NCI-H1417 treated with DMSO at 0.1 percent for 48 hours (cell line): ENCODE measurements at places on chromosomes 3 and 15.

DNA sequence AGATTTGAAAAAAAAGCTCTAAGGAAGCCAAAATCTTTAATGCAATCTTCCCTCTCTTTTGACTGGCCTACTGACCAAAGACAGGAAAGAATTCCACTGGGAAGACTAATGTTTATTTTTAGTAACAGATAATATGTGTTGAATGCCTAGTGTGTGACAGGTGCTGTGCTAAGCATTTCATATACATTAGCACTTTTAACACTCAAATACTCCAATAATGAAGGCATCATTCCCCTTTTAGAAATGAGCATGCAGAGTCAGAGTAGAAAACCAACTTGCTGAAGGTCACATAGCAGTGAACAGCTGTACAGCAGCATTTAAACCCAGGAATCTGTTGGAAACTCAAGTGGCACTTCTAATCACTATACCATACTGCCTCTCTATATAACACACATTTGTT lies 170.6 kb downstream of the MINAR1 start:
- no peak for DNase-seq

DNA sequence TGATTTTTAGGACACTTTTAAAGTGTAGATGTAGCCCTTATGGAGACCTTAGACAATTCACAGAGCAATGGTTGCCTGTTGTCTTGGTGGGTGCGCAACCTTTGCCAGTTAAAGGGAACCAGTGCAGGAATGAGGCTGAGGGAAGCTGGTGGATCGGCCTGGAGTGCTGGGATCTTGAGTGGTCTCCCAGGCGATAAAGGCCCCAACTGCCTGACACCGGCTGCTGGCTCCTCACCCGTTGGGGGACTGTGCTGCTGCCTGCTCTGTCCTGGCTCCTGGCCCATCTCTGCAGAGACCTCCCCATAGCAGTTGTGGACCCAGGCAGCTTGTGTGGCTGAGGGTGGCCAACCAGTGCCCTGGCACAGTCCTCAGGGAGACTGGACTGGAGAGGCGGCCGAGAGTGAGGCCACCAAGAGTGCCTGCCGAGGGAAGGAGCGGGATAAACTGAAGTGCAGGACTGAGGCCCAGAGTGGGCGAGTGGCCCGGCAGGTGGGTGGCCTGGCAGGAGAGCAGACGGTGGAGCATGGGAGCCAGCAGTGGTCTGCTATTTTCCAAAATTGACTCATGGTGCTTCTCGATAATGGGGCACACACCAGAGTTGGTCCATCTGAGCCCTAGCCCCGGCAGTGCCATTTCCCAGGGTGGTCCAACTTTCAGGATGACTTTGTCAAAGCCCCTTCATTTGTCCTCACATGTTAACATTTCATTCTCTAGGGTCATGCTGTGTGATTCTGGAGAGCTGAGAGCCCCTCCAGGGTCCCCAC lies 2.1 kb downstream of the ALDH1A3 start:
- DNase-seq: no peak

DNA sequence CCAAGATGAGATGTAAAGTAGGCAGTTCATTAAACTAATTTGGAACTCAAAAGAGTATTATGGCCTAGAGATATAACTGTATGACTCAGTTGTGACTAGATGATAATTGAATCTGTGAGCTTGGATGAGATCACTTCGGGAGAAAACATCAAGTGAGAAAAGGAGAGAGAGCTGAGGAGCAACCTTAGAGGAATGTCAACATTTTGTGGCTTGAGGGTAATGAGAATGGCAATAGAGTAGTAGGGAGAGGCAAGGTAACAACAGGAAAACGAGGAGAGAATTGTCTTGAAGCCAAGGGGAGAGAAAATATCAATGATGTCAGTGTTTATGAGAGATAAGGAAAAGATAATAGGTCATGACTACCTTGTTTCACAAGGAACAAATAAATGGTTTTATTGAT lies 580.2 kb downstream of the NLGN1 start:
- no peak for DNase-seq

DNA sequence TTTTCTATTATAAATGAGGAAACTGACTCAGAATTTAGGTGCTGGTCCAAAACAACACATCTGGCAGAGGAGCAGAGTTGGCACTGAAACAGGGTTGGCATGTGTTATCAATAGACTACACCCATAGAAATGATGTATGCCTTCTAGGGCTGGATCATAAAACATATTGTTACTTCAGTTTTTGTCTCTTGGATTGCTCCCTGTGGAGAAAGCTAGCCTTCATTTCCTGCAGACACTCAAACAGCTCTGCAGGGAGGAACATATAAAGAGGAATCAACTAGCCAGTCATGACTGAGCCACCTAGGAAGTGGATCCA lies 507 bp upstream of the MRPL3 start:
- DNase-seq: no peak

- DNase-seq: no peak
Measured at GRCh38 chr3:45426161-45426560, 37.8 kb downstream of the LARS2 start.

DNA sequence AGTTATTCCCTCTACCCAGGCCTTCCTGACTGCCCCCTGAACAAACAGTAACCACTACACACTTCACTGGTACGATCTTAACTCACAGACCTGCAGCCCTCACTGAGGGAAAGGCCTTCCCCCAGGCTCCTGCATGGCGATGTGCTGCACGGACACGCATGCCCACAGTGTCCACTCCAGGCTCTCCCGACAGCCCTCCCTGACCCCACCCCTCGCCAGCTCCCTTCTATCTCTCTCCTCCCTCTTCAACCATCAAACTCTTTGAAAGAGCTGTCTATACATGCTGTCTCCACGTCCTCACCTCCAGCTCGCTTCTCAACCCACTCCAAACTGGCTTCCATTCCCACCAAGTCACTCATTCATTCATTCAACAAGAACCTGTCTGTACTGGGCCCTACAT lies 3.9 kb downstream of the SCN5A start:
- DNase-seq: no peak

DNA sequence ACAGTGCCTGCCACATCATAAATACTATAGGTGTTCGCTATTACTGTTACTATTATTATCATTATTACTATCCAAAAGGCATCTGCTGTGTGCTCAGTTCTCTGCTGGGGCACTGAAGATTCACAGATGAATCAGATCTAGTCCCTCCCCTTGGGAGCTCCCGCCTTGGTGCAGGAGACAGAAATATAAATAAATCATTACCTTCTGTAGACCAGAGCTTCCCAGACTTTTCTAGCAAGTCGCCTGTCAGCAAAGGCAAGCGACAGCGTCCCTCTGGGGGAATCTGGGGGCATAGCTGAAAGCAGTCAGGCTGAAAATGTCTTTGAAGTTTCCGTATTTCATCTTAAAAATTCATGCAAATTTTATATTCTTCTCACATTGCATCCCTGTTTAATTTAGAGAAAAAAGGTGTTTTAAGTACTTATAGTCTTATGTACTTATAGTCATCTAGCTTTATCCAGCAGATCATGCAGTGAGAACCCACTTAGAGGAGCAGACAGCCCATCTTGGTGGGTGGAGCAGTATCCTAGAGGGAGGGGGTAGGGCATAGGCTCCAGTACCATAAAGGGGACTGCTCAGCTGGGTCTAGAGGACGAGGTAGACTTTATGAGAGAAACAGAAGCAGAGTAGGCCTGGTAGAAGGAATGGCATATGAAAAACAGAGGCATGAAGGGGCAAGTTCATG lies 10.4 kb upstream of the BRPF1 start:
- DNase-seq: no peak

DNA sequence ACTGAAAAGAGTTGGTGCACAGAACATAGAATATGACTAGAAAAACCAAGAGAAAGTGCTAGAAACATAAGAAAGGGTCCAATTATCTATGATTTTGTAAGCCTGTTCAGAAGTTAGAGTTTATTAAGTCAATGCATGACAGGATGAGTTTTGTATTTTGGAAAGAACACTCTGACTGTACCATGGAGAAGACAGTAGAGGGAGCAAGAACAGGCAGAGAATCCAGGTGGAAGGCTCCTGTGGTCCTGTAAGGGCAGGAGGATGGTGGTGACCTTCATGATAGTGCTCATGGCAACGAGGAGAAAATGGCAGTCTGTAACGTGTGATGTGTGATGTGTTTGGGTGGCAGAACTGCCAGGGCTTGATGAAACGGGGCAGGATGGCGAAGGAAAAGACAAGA lies 249.1 kb downstream of the CTNNB1 start:
- DNase-seq: no peak

GRCh38 chr15:91776104-91776503 lies 77.4 kb upstream of the SLCO3A1 start:
- no peak for DNase-seq

- no peak for DNase-seq
Measured at GRCh38 chr3:143362115-143362991, 242.8 kb downstream of the CHST2 start.

- no peak for DNase-seq
Measured at GRCh38 chr3:11290743-11291680, 18.8 kb downstream of the ATG7 start.

- no peak for DNase-seq
Measured at GRCh38 chr15:62119227-62119864, 45.7 kb downstream of the C2CD4B start.

GRCh38 chr3:17349093-17349492 lies 393.3 kb downstream of the TBC1D5 start:
- DNase-seq: no peak

GRCh38 chr3:41356775-41357174 lies 157.5 kb downstream of the CTNNB1 start:
- no peak for DNase-seq

DNA sequence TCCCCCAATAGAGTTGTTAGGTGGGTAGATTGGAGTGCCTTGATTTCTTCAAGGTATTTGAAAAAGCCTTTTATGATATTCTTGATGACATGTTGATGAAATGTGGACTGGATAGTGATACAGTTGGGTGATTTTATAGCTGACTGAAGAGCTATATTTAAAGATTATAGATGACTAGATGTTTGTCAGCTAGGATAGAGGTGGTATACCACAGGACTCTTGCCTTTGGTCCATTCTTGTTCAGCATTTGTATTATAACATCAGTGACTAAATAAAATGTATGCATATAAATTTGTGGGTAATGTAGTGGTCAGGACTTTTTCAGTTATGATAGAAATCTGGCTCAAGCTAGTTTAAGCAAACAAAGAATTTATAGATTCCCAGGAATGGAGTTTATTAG lies 143.9 kb downstream of the ZNF609 start:
- no peak for DNase-seq

DNA sequence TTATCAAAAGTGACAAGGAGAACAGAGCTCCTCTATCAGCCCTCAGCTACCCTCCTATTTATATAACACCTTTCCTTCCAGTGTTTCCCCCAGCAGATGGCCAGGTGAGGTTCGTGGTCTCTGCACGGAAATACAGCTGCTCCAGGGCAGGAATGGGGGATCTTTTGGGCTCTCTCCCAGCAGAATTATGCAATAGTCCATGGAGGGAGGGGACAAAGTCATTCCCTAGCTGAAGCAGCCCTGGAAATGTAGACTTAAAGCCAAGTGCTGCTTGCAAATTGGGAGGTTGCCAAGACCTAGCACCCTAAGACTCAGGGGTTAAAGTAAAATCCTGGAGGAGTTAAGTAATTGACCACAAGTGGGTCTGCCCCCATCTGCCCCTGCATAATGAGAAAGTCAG lies 256.3 kb downstream of the LRTM1 start:
- no peak for DNase-seq

DNA sequence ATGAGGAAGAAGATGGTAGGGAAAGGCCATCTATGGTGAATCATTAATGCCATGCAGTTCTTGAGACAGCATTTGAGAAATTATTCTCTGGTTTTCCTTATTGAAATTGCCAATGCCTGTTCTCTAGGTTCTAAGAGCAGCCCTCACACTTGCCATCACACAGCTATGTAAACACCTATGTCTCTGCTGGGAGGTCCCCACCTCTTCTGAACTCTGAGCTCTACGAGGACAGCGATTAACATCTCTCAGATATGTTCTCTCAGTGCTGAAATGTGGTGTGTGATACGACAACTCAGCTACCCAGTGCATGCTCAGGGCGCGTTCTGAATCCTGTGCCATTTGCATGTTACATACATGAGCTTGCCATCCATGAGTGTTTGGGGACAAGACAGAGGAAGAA lies 131.3 kb upstream of the CTDSPL start:
- no peak for DNase-seq

DNA sequence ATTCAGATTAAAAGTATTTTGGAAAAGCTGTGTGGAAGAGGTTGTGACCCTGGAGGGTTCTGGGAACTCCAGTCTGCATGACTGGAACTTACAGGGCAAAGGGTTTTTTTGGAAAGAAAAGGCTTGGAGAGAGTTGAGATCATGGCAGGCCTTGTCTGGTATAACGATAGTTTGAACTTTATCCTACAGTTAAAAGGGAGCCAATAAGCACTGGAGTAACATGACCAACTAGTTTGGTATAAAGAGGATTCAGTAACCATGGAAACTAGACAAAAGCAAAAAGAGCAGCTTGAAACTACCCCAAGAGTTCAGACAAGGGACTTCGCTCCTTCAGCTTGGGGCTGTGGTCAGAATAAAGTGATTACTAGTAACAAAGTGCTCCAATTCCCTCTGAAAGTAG lies 151.2 kb upstream of the TMCO5A start:
- no peak for DNase-seq

DNA sequence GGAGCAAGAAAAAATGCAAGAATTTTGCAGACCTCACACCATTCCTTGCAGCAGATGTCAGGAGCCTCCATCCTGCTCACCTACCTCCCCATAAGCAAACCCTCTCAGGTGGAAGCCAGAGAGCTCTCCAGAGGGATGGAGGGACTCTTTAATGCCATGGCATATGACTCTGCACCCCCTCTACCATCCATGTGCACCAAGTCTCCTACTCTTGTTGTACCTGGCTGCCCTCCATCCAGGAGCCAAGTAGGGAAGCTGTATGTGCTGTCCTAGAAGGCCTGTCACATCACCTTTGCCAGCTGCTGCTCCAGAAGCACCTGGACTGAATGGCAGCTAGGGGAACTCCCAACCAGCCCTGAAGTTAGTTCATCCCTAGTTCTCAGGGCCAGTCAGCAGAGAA lies 38.5 kb upstream of the PRR20G start:
- no peak for DNase-seq

DNA sequence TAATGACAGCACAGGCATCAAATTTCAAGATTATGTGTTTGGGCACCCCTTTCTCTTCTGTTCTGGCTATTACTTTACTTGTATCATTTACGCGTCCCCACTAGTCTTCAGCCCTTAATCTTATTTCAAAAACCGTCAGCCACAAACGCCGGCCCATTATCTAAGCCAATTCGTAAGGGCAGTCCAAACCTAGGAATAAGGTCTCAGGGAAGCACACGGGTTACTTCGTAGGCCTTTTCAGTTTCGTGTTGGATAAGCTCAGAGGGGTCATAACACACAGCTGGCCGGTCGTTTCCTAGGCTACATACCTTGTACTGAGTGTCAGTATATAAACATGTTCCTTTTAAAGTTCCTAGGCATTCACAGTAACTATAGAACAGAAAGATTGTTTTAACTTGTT lies 5.1 kb upstream of the DNAAF4 start:
- DNase-seq: no peak

- no peak for DNase-seq
Measured at GRCh38 chr3:13079051-13079450, 5.8 kb upstream of the IQSEC1 start.

DNA sequence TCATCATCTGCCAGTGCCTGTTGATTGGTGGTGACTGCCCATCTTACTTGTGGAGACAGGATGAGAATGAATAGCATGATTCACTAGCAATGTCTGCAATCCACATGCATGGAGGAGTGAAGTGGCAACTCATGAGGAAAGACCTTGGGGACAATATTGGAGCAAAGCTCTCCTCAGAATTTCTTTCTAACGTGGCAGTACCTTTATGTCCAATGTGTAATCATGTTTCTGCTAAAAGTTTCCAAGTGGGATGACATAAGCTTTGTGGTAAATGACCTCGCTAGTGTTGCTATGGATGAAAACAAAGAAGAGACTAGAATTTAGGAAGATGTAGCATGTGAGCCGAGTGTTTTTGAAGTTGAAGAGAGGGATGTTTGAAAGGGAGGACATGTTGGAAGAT lies 117.8 kb downstream of the CPNE4 start:
- DNase-seq: no peak
